ENCODE measurements at places on chromosomes 2 and 18.

GRCh38 chr2:14910654-14911053 lies 278.1 kb downstream of the LRATD1 start:
- no peak for DNase-seq

DNA sequence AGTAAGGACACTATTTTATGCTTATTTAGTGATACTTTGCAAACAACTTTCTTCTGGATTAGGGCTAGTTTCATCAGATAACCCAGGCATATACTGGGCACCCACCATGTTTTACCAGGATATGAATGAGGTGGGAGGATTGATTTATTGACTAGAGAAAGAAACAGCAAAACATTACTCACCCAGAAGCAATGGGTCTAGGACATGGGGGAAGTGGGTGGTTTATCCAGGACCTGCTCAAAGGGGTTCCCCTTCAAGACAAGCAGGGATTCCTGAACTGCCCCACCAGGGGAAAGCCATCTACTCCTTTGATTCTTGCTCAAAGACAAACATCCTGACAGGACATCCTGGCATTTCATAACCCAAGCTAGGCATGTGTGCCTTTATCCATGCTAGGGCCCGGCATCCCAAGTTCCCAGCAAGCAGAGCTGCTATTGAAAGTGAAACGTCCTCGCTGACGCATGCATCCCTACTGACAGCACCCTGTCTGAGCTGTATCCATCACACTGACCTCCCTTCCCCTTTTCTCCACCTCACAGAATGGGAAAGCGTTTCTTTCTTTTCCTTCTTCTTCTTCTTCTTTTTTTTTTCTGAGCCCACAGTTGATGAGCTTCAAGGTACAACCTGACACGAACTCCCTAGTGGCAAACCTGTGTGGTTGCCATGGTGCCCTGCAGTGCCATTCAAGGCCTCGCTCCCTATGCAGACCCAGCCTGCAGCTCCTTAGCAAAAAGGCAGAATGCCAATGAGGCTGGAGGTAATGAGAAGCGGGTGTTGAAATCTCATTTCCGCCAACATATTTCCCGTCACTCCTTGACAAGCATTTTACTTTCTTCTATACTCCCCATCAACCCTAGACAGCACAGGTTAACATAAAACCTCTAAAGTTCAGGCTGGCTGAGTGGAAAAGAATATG lies 70.5 kb downstream of the CLHC1 start:
- DNase-seq, result no peak

GRCh38 chr2:160345071-160345764 lies 145.1 kb upstream of the ITGB6 start:
- no peak for DNase-seq

DNA sequence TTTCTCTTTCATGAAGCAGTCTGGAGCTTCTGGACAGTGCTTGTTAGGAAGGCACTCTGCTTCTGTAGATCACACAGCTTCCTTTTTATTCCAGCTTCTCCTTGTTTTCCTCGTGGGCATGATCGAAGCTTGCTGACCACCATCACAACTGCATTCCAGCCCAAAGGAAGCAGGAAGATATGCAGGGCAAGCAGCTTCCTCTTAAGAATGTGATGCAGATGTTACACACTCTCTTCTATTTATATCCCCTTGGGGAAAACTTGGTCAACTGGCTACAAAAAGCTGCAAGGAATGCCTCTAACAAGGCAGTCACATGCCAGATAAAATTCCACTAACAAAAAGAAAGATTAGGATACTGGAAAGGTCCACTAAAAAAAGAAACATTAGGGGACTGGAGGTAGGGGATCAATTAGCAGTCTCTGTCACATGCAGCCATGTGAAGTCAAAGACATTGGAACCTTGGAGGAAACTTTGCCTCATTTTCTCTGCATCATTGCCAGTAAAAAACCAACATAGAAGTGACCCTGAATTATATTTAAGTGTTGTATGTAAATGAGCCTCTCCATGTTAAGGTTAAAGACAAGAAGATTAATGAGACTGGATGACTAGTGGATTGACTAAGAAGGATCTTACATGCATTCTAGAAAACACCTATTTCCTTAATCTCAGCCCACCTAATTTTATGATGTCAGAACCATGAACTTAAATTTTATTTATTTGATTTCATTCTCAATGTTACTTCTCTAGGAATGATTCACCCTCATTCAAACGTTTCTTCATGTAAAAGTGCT lies 98.3 kb downstream of the NAB1 start:
- peak; percentile 19 for DNase-seq

- DNase-seq, result no peak
Measured at GRCh38 chr2:119536707-119537106, 7.5 kb upstream of the CFAP221 start.

DNA sequence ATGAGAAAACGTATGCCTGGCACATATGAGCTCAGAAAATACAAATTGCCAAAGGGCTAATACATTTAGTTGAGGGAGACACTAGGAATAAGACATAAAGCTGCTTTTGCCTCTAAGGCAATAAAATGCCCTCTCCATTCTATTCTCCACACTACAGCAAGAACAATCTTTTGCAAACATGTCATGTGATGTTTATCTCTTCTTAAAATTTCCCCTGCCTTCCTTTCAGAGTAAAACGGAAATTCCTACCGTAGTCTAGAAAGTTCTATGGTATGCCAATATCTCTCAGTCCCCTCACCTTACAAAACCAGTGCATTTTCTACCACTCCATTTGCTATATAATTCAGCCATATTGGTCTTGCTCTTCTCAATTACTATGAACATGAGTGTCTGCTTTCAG lies 33.1 kb downstream of the C18orf54 start:
- DNase-seq, result no peak

Measured in muscle of leg (tissue), 16 donors.